C1 segment of cervical spinal cord (tissue), 14 donors: ENCODE measurements at places on chromosomes 1 and 21.

GRCh38 chr1:50976890-50977574, 7.0 kb downstream of the CDKN2C start:
- peak; percentile 11 for DNase-seq

DNA sequence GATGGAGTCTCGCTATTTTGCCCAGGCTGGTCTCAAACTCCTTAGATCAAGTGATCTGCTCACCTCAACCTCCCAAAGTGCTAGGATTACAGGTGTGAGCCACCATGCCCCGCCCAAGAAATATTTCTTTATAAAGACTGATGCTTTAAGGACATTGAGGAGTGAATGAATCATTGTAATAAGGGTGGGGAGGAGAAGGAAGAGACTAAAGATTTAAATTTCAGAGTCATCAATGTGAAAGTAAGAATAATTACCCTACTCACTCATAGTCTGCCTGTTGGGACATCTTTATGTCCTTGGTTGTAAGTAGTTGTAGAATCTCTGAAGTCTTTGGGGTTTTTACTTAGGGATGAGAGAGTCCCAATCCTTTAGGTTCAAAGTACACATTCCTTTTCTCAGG, 7.3 kb downstream of the KDM1A start:
- DNase-seq: no peak

DNA sequence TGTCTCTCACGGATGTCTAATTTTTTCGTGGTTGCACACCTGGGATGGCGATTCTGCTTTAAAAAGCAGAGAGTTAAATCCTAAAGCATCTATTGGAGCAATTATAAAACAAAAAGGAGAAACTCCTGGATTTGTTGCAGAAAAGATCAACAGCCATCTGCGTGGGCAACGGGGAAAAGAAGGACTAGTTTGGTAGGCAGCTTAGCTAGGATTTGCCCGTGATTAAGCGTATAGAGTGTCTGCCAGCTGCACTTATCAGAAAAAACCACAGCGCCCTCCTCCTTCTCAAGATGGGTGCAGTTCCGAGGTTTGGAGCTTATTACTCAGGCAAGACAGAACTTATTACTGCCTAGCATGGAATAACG, 526 bp upstream of the SLC25A24 start:
- no peak for DNase-seq

DNA sequence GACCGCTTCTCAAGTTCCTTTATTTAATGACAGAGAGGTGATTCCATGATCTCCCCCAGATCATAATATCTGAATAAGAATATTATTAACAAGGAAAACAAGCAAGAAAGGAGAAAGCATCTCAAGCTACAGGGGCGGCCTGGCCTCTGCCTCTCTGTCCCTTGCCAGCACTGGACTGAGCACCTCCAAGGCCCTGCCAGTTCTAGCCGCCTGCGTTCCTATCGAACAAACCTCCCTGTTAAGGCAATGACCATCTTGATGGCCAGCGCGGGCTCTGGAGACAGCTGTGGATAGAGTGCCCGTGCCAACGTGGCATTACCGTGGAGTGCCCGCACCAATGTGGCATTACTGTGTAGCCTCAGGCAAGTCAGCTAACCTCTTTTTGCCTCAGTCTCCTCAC, 84.8 kb downstream of the NPHP4 start:
- DNase-seq: no peak

- DNase-seq: peak; percentile 65
These were observed 9.7 kb upstream of the COL8A2 start for GRCh38 chr1:36134505-36135329.

GRCh38 chr1:220290140-220290761, 18.0 kb upstream of the RAB3GAP2 start:
- DNase-seq: no peak

GRCh38 chr1:2270260-2271100, 42.4 kb downstream of the SKI start:
- no peak for DNase-seq

DNA sequence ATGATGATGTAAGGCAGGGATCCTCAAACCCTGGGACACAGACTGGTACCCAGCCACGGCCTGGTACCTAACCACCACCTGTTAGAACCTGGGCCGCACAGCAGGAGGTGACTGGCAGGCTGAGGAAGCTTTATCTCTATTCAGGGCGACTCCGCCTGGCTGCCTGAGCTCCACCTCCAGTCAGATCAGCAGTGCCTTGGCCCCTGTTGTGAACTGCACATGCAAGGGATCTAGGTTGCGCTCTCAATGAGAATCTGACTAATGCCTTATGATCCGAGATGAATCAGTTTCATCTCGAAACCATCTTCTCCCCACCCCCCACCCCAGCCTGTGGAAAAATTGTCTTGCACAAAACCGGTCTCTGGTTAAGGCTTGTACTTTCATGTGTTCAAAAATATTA, 4.2 kb downstream of the RNPC3 start:
- no peak for DNase-seq

DNA sequence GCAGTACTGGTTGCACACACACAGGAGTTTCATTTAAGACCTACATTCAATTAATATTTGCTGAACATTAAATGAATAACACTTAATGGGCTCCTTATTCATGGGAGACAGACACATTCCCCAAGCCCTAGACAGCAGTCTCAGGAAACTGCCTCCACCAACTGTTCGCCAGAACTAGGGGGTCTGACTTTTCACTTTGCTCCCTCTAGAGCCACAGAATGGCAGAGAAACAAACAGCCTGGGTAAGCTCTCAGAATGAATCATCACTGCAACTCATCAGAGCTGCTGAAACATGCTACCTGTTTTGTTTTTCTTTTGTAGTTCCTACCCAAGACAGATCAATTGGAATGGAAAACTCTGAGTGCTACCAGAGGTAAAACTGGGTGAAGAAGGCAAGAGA, 31.7 kb downstream of the ELK4 start:
- no peak for DNase-seq

DNA sequence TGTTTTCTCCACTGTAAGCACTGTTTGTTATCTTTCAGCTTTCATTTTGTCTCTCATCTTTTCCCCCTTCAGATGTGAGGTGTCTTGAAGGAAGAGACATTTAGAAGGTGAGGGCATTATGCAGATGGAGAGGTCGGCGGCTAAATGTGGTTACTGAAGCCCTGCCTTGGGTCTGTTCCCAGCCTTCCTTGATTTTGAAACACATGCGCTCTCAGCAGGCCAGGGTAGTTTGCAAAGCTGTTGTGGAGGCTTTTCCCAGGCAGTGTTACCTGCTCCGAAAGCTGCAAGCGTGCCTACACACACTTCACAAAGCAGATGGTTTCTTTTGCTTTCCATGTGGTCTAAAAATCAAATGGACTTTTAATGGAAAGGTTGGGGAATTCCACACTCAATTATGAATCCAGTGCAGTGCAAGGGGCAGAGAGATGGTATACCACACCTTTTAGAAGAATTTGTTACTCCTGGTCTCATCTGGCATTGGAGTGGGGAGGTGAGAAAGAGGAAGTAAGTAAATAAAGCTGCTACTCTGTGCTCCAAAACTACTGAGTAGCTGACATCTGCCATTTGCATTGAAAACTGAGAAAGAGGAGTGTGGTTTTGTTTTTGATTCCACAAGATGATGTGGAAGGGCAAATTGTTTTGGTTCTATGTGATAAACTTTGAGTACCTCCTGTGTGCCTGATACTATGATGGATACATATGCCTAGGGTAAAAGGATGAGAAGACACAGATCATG, 91.9 kb downstream of the NFIA start:
- no peak for DNase-seq

DNA sequence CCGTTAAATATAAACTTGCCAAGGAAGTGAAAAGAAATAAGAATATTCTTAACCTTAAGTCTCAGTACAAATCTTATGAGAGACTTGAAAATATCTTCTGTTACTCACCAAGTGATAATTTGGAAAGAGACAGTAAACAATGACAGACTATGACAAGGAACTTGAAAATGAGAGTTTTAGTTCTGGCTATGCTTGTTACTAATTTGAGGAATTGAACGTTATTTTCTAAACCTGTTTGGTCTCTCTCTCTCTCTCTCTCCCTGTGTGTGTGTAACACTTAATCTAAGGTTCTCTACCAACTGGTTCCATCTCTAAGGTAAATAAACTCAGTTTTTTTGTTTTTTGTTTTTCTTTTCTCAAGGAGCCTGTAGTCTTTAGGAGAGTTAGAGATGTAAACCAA, 161.8 kb downstream of the AMY1C start:
- no peak for DNase-seq

DNA sequence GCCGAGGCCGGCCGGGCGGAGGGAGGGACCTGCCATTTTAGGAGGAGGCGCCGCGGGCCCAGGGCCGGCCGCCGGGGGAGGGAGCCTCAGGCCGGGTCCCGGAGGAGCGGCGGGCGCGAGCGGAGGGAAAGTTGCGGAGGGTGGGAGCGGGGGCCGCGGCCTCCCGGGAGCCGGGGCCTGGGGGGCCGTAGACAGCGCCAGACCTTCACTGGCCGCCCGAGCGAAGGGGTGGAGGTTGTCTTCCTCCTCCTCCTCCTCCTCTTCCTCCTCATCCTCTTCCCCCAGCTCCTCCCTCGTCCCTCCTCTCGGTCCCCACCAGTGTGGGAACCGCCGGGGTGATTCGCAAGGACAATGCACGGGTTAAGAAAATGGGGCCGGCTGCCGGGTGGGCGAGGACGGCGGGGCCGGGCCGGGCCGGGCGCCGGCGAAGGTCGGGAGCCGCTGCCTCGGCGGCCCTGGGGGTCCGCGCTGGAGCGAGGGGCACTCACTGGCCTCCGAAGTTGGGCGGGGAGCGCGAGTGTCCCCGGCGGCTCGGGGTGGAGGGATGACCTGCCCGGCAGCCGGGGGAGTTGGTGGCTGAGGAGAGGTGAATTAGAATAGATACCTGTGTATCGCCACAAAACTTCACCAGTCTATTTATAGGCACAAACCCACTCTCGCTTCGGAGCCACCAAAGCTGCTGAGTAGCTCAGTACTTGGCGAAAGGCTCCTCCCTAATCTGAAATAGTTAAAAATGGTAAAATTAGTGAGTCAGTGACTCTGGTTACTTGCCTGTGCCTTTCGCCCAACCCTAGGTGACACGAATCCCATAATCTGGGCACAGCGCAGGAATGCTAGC, 1.3 kb downstream of the DYRK1A start:
- DNase-seq: no peak

DNA sequence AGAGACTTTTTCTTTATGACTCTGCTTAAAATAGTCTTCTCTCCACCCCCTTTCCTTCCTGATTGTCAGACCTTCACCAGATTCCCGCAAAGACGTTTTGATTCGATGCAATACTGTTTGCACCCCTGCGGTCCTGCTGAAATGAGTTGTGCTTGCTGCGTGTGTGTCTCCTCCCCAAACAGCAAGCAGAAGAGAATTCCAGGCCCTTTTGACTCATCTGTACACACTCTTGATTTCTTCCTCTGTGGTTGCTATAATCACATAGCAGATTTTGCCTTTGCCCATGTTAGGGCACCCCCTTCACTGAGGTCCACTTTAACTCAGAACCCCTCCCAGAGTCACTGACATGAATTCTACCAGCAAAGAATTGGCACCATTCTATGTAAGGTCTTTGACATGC, 136.5 kb downstream of the ZZZ3 start:
- DNase-seq: no peak

DNA sequence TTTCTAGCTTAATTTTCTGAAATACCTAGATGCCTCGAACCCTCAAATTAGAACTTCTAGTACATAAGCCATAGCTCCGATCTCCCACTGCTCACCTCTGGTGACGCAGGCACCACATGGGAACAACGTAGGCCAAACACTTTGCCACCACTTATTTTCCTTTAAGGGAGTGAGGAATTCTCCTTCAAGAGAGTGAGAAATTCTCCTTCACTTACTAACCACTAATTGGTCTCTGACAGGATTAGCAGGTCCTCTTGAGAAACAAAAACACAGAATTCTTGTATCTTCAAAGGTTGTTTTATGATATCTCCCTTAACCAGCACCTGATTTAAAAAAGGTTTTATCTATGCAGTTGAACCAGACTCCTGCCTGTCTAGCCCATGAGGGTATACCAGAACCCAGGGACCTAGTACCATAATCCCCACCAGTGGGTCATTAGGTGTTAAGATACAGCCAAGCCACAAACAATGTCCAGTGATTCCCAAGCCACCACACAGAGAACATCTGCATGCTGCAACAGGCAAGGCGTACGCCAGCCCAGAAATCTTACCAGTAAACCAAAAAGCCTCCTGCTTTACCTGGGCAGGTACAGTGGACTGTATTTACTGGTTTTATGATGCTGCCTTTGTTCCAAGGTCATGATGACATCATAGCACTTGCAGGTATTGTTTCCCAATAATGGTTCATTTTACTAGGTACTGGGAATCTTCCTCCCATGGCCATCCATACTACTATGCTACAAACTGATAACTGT, 20.3 kb upstream of the CXADR start:
- DNase-seq: no peak

GRCh38 chr1:41905093-41905675, 13.5 kb downstream of the HIVEP3 start:
- DNase-seq: no peak

GRCh38 chr1:60942291-60942690, 140.1 kb upstream of the NFIA start:
- no peak for DNase-seq

GRCh38 chr1:206873603-206874188, 8.3 kb downstream of the IL20 start:
- no peak for DNase-seq

- DNase-seq: no peak
These were observed 5.7 kb upstream of the PEF1 start for GRCh38 chr1:31650161-31651088.

DNA sequence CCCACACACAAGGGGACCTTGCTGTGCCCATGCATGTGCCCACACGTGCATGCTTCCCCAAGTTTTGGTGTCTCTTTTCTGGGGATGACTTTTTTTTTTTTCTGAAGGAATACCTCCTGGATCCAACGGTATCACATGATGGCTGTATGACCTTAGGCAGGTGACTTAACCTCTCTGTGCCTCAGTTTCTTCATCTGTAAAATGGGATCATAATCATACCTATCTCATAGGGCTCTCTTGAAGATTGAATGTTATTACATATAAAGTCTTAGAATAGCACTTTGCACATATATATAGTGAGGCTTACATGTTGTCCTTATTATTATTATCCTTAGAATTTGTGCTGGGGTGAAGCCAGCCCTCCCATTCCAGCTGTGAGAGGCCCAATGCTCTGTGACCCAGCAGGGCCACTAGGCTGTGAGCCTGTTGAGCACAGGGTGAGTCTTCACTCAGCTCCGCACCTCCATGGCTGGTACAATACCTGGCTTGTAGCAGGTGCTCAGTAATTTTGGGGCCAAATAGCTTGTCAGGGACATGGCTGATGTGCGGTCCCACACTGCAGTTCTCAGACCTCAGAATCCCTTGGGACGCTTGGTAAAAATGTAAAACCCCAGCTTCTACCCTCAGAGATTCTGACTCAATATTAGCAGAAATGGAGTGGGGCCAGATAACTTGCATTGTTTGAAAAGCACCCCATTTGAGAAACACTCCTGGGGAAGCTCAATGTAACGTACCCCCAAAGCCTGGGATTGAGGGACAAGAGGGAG, 20.6 kb downstream of the STUM start:
- DNase-seq: no peak

DNA sequence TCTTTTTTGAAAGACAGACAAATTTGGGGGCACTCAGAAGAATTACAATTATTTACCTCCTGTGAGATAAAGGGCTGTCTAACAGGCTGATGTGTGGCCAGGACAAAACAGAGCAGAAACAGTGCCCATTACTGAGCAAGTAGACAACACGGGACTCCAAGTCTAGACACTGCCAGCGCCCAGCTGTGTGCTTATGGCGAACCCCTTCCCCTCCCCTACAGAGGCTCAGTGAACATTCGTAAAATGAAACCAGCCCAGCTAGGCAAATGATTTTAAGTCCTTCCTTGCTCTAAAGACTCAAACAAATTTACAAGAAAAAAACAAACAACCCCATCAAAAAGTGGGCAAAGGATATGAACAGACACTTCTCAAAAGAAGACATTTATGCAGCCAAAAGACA, 91.1 kb downstream of the RUNX1 start:
- no peak for DNase-seq
